Skin of body (tissue), 3 donors: ENCODE measurements at places on chromosomes 1 and 21.

GRCh38 chr1:31663622-31664452 is 19.2 kb upstream of the PEF1 start:
- DNase-seq: no peak

DNA sequence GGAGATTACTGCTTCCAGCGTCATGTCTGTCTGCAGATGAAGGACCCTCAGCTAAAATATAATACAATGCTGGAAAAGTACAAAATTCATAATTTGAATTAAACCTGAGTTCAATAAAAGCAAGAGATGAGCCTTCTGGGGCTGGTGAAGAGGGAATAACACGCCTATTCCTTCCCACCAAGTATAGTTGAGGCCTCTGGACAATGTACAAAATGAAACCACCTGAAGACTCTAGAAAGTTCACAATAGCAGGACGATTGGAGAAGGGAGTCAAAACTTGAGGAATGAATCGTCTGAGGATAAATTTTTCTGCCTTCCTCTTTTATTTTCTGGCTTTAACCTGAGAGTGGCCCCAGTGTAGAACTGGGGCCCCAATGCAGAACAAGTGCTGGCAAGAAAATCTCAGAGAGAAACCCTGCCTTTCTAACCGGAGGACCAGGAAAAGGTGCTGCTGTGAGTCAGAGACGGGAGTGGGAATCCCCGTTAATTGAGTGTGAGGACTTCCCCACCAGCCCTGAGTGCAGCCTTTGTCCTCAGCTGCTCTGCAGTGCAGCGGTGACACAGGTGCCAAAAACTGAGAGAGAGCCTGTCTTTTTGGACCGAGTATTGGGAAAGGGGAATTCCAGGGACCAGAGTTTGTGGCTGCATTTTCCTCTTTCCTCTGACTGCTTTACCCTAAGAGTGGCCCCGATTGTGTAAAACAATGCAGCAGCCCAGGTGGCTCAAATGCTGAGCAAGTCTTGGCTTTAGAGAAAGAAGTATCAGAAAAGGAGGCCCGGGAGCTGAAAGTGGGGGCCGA is 264.9 kb downstream of the DYRK1A start:
- no peak for DNase-seq

DNA sequence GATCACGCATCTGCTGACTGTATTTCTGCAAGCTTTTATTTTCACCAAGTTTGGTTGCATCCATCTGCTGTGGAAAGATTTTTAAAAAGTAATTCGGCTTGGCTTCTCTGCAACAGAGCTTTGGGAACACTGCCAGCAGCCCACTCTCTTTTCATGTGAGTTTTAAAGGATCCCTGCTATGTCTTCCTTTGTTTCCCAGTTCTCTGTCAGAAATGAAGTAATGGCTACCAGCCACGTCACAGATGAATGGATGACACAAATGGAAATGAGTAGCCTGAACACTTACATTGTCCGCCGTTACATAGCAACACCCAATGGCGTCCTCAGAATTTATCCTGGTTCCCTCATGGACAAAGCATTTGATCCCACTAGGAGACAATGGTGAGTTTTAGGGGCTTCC is 80.6 kb upstream of the RAVER2 start:
- peak; percentile 13 for DNase-seq

- peak; percentile 97 for DNase-seq
These were observed 291.4 kb downstream of the LRRC40 start for GRCh38 chr1:69913977-69914376.

- no peak for DNase-seq
These were observed 187.6 kb upstream of the NRIP1 start for GRCh38 chr21:15252431-15252830.

GRCh38 chr21:33550772-33551660 is 8.2 kb downstream of the SON start:
- no peak for DNase-seq

GRCh38 chr21:34367320-34367935 is 3.6 kb downstream of the KCNE2 start:
- DNase-seq: peak; percentile 18

GRCh38 chr1:1357871-1358432 is 403 bp downstream of the MXRA8 start:
- peak; percentile 14 for DNase-seq

GRCh38 chr1:92168657-92169056 is 49.1 kb upstream of the C1orf146 start:
- no peak for DNase-seq

GRCh38 chr1:100921110-100921706 is 25.3 kb downstream of the SLC30A7 start:
- DNase-seq: peak; percentile 20

DNA sequence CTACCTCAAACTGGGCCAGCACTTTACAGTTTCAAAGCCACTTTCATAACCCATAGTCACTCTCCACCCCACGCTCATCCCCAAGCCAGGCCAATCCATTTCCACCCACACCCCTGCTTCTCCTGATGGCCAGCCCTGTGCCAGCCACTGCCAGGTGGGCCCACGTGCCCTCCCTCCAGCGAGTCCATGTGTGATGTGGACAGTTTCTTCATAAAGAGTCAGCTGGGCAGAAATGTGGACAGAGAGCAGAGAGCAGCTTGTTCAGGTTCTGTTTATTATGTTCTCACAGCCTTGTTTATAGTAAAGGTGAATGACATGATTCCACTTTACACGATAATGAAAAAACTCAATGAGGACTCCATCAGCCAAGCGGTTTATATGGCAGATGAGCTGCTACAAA is 37.4 kb upstream of the RGS16 start:
- no peak for DNase-seq

GRCh38 chr1:225695578-225696337 is 42.8 kb upstream of the ENAH start:
- peak; percentile 88 for DNase-seq

DNA sequence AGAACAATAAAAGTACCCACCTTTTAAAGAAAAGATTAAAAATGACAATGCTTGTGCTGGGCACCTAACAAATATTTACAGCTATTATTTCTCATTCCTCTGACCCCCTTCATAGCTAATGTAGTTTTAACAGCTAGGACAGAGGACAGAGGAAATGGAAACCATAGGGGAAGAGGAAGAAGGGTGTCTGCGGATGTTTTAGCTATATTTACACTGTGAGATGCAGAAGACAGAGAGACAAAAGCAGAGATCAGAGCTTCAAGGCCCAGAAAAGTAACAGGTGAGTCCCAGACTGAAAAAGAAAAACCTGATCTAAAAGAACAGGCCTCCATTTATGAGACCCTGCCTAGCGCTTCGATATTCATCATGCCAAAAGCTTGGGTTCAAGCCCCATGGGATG is 72.0 kb downstream of the ZNF281 start:
- no peak for DNase-seq

DNA sequence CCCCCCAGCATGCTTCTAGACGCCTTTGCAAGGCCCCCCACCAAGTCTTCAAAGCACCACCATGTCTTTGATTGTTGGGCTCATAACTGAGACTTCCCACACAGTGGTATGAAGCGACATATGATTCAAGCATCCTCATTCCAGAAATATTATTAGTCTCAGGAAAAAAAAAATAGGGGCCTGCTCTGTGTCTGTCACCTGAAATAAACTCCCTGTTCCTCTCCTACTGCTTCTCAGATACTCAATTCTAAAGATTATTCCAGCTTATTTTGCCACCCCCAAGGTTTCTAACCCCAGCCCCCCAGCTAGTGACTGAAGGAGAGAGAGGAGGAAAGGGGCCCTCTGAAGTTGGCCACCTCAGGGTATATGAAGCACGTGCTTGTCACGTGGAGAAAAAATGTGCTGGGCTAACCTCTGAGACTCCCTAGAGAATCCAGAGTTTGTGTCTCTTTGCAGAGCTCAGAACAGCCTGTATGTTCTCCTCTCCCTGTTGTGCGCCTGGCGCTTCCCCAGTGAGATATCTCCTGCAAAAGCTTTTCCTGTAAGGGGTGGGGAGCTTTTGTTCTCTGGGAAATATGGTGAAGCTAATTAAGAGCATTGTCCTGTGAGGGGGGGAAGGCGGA is 35.9 kb upstream of the RASAL2 start:
- DNase-seq: peak; percentile 16

GRCh38 chr1:101181930-101182329 is 54.9 kb upstream of the S1PR1 start:
- no peak for DNase-seq

DNA sequence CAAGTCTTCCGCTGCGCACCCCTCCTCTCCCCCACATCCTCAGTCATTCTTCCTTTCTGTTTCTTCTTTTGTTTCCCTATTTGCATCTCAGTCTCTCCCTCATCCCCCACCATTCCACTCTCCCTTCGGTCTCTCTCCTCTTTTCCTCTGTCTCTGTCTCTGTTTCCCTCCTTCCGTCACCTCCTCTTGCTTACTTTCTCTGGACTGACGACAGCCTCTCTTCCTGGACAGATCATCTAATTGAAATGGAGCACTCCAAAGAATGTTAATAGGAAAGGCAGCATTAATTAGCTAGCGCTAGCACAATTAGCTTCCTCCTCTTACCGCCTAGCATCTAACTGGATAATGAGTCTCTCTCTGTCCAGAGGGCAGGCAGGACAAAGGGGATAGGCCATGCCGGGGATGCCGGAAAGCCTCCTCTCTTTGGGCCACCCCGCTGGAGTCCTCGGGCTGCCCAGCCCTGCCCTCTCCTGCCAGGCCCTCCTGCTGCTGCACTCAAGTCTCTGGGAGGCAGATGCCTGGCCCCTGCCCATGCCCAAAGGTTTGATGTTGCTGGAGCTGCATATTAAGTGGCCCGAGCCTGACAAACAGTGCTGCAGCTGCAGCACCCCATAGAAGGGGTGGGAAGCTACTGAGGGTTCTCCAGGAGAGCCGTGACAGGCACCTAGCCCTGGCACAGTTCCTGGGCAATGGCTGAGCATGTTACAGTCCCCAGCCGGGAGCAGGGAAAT is 20.8 kb downstream of the DISP3 start:
- no peak for DNase-seq

- DNase-seq: no peak
These were observed 20.2 kb downstream of the SKI start for GRCh38 chr1:2248127-2248826.

DNA sequence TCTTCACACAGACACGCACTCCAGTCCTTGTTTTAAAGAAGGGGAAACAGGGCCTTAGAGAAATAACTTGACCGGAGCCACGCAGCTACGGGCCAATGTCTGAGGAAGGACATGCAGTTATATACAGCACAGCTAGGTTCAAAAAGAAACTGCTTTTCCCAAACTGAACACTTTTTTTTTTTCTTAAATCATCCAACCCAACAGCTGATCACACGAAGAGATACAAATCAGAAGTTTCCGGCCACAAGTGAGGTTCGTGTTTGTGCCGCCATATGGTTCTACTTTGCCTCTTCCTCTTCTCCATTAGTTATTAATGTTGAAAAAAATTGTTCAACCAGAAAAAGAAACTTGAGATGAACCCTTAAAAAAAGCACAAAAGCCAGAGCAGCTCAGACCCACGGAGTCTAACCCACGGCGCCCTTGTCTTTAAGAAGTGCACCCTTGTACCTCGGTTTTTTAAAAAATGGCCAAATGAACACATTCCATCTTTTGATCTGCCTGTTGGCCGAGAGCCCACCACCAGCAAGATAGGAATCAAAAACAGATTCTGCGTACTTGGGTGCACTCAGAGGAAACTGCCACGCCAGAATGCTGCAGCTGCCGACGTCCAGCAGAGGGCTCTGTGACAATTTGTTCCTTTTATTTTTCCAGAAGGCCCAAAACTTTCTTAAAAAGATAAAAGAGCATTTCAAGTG is 78.9 kb downstream of the SLC66A1 start:
- DNase-seq: peak; percentile 87

DNA sequence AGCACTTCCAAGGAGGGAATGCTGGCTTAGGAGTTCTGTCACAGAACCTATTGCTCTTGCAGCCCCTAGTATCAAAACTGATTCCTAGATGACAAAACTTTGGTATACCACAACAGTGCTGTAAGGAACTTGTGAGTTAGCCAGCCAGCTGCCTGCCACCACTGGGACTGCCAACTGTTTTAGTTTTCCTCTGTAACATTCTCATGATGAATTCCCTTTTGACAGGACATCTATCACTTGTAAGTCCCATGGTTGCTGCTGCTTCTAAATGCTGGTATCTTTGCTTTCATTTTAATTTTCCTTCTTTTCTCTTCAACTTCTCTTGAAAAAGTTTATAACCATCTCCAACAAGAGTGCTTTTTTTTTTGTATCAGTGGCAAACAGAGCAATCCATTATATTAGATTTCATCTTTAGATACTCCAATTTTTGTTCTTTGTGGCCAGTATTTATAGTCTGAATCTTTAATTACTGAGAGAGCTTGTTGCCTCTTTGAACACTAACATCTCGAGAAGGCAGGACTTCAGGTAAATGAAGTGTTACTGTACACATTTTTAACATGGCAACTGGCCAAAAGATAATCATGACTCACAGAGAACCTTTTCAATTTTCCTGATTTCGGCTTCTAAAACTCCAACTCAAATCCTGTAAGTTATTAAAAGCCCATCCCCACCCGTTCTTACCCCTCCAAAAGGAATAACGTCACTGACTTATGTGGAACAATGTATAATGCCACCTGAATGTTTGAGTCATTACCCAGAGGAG is 19.8 kb downstream of the DBT start:
- no peak for DNase-seq

GRCh38 chr1:103211073-103211472 is 102.8 kb upstream of the COL11A1 start:
- no peak for DNase-seq

DNA sequence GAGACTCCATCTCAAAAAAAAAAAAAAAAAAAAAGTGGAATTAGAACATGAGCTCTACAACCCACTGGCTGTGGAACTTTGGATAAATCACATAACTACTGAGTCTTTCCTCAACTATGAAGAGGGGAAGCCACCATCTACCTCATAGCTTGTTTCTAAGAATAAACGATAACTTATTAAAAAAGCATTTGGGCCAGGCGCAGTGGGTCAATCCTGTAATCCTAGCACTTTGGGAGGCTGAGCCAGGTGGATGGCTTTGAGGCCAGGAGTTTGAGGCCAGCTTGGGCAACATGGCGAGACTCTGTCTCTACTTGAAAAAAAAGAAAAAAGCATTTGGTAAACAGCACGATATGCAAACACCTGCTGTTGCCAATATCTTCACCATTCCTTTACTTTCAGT is 31.8 kb upstream of the MEF2D start:
- no peak for DNase-seq

DNA sequence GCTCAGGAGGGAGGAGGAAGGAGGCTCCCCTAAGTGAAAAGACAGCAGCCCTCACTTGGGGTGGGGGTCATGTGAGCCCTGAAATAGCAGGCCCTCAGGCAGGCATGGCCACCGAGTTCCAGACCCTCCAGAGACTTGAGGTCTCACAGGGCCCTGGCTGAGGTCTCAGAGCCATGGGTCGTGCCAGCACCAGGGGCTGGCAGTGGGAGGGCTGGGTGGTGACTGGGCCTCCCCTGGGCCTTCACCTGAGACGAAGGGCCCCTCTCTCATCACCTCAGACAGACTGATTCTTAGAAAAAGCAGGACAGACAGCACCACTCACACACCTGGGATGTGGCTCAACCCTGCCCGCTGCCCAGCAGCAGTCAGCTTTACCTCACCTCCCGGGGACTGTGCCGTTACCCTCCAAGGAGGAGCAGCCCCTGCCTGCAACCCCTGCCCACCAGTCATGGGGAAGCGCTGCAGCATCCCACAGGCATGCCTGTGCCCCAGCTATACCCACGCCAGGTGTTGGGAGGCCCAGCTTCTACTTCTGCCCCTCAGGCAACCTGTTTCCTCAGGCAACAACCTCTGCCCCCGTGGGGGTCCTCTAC is 42.6 kb upstream of the LRP8 start:
- no peak for DNase-seq

GRCh38 chr1:228944935-228945371 is 209.7 kb downstream of the RHOU start:
- DNase-seq: peak; percentile 20

- no peak for DNase-seq
These were observed 111.0 kb downstream of the DAB1 start for GRCh38 chr1:57312869-57313268.

- no peak for DNase-seq
These were observed 15.1 kb downstream of the CYP4B1 start for GRCh38 chr1:46813858-46814396.
